ENCODE measurements at places on chromosomes 1 and 21.

DNA sequence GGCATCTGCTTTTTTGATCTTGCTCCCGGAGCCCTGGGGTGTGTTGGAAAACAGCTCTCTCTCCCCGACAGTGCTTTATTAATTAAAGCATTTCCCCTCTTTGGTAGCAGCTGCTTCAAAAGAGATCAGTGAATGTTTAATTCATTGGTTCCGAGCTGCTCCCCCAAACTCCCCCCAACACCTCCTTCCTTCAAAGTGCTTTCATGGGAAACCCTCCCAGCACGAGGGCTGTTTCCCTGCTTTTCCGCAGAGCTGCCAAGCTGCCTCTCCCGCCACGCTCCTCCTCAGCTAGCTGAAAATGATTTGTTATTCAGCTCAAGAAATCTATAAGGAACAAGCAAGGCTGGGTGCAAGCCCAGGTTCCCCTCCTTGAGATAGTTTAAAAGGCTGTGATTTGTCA lies 40.0 kb upstream of the DISP3 start:
- no peak for DNase-seq

GRCh38 chr1:12316331-12316730 lies 86.5 kb downstream of the VPS13D start:
- no peak for DNase-seq

GRCh38 chr1:242243472-242243871 lies 244.6 kb upstream of the MAP1LC3C start:
- DNase-seq = no peak

GRCh38 chr1:200491103-200491502 lies 81.3 kb upstream of the ZNF281 start:
- no peak for DNase-seq

GRCh38 chr1:54857141-54857540 lies 29.9 kb downstream of the DHCR24 start:
- no peak for DNase-seq

GRCh38 chr1:81800695-81801650 lies at the start of gene ADGRL2:
Gene ADGRL2, plus strand, starts transcription at chr1:81800934. Its CDS starts 36,051 bp downstream, at chr1:81836985.
- peak; percentile 10 for DNase-seq

GRCh38 chr1:64623750-64624191 lies 121.1 kb upstream of the RAVER2 start:
- DNase-seq = no peak

GRCh38 chr1:156546267-156546666 lies 26.1 kb downstream of the IQGAP3 start:
- DNase-seq = no peak

DNA sequence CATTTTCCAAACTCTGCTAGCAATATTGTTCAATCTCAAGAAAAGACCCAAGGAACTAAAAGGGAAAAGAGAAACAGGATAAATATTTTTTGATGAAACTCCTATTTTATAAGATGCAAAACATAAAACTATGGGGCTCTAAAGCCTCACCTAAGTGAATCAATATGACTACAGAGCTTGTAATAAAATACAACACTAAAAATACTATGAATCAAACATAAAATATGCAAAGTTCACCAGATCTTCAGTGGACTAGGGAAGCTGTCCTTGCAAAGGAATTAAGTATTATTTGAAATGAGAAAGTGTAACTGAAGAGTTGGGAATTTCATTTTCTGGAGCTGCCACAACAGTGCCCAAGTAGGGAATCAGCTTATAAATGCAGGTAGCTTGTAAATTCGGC lies 124.5 kb downstream of the CRB1 start:
- DNase-seq = no peak

All from hematopoietic multipotent progenitor cell treated with erythropoietin and hydrocortisone succinate and interleukin-3 and kit ligand, for 8 days (in vitro differentiated cells).